HepG2 (cell line): ENCODE measurements at places on chromosomes 11 and 22. TPM values are rescaled to one million over a fixed set of nuclear protein-coding genes. Genes with fewer than 3 reads are reported as not detected.

GPR83 gene
- 0.11 and 0.26 TPM in 2 replicates for polyA plus RNA-seq

SLC25A45 gene
- 1.2 and 1.9 TPM in 2 replicates for polyA plus RNA-seq

PRAME gene
- 0.83 and 1.1 TPM in 2 replicates for polyA plus RNA-seq

OR2AG1 gene
- polyA plus RNA-seq = not detected in 2 replicates

RBM4 gene
- polyA plus RNA-seq = 123 and 126 TPM in 2 replicates

YPEL1 gene
- 1.9 and 2.5 TPM in 2 replicates for polyA plus RNA-seq

ROBO4 gene
- polyA plus RNA-seq = 0.47 and 1.1 TPM in 2 replicates

SAA2 gene
- 0.12 TPM in 1 of 2 replicates, not detected in the other for polyA plus RNA-seq

PNPLA5 gene
- not detected in 2 replicates for polyA plus RNA-seq

MYRF gene
- polyA plus RNA-seq = 25.9 and 33.2 TPM in 2 replicates

DNA sequence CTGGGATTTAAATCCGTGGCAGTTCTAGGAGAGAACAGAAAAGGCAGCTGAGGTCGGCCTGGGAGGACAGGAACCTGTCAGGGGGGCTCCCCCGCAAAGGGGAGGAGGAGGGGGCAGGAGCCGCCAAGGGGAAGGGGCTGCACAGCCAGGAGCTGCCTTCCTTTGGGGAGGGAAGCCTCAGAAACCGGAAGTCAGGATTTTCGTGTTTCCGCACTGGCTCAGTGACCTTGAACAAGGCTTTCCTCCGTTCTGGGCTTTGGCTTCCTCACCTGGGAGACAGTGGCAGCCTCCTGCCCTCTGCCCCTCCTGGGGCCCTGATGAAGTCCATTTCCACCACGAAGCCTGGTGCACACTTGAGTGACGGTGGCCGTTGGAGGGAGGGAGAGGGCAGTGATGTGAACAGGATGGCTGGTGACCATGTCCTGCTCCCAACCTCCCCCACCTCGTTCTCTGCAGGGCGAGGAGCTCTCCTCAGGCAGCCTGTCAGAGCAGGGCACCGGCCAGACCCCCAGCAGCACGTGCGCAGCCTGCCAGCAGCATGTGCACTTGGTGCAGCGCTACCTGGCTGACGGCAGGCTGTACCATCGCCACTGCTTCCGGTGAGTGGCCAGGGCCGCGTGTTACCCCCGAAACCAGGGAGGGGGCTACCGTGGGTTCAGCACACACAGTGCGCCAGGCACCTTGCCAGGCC, 12.6 kb downstream of the MICALL1 start:
- DNase-seq = no peak

DNA sequence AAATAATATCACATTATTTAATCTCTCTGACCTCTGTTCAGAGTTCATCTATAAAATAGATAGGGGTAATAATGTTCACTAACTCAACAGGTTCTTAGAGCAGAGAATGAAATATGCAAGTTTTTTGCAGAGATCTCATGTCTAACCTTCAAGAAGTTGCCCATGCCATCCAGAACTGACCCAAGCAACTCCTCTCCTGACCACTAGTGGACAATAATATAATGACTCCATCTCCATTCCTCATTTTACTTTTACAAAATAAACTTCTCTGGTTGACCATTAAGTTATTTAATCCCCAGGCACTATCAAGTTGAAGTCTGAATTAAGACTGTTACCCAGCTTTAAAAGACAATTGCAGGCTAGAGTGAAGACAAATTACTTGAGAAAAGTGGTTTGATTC, 382.6 kb downstream of the KCNA4 start:
- no peak for DNase-seq

DNA sequence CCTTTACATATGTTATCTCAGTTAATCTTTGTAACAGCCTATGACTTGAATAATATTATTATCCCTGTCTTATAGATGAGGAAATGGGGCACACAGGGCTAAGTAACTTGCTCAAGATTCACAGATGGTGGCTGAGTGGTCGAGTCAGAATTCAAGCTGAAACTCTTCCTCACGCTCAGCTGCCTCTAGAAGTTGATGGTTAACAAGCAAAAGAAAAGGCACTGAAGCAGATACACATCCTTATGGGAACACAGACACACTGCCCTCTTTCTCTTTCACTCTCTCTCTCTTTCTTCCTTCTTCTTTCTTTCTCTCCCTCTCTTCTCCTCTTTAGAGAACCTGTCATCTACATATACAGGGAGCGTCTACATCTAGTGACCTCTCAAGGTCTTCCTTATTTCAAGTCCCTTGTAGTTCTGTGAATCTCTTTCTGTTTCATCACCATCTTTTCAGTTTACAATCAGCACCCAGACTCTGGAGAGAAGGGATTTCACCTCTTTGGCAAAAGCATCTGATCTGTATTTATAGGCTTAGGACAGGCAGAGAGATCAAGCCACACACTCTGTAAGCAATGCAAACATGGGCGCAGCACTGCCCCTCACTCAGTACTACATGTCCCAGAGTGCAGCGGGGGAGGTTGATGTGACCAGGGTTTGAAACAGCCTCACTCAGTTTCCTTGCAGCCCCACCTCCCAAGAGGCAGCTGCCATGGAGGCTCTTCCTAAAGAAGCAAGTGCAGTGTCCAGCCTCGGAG, 75.7 kb downstream of the GRAMD1B start:
- DNase-seq = no peak

- no peak for DNase-seq
Measured at GRCh38 chr11:60396382-60396781, at the start of gene MS4A14. Gene MS4A14 (plus strand): TSS chr11:60396459. CDS start chr11:60396579, 120 bp downstream.

- no peak for DNase-seq
Measured at GRCh38 chr11:19766206-19766605, 53.6 kb downstream of the NAV2 start.

DNA sequence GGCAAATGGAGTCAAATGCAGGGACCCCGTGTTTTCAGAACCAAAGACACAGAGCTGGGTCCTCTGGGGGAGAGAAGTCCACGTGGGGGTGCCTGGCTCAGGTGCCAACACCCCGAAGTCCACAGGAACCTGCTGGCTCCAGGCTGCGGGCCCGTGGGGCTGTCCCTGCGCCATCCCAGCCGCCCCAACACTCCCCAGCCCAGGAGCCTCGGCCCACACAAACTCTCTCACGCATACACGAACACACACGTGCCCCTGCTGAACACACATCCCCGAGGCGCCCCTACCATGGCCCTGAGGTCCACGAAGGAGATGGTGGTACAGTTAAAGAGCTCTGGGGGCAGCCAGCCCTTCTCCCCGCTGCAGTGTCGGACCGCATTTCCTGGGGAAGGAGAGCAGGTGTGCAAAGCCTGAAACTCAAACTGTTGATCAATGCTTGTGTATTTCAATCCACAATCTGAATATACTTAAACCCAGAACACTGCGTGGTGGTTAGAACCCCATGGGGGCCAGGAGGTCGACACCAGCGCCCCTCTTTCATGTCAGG, 54.7 kb downstream of the TRMU start:
- no peak for DNase-seq

DNA sequence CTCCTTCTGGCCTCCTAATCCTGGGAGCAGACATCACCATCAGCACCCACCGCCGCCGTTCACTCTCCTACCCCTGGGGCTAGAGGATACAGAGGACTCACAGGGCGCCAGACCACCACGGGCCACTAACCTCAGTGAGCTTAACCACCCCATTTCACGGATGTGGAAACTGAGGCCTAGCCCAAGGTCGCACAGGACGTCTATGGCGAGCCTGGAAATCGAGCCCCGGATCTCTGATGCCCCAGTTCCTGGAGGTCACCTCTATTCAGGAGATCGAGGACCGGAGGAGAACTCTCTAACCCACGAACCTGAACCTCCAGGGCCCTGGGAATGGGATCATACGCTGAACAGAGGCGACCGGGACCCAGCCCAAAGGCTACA, 349 bp downstream of the TIMM10 start:
- DNase-seq = no peak

- DNase-seq = no peak
Measured at GRCh38 chr11:19432370-19433061, 191.8 kb upstream of the E2F8 start.

DNA sequence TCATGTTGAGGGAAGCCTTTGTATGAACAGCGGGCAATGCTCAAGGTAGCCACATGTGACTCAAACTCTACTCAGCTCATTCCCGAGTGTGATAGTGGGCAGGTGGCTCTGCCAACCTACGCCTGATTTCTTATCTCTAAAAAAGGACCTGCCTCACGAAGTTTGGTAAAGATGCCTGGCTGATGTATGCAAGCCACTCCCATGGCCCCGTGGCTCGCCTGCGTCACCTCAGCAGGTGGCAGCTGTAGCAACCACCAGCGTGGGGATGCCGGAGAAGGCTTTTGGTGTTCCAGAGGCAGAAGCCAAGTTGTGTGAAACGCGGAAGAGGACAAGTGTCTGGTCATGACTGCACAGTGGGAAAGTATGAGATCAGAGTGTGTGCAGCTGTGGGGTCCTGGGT, 5.4 kb downstream of the FADS2 start:
- no peak for DNase-seq

DNA sequence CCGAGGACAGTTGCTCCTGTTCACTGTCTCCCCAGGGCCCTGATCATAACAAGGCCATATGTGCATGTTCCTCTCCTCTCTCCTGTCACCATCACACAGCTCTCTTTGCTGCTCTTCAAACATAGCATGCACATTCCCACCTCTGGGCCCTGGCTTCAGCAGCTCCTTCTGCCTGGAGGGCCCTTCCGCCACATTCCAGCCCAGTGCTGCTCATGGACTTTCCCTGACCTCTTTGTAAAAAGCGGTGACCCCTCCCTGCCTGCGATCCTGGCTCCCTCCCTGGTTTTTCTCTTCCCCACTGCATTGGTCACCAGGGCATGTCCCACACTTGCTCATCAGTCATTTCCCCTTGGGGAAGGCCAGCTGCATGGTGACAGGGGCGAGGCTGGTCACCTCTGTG, 98.2 kb downstream of the MYO18B start:
- no peak for DNase-seq

GRCh38 chr22:20407829-20408228, 13.9 kb downstream of the ZNF74 start:
- DNase-seq = no peak

DNA sequence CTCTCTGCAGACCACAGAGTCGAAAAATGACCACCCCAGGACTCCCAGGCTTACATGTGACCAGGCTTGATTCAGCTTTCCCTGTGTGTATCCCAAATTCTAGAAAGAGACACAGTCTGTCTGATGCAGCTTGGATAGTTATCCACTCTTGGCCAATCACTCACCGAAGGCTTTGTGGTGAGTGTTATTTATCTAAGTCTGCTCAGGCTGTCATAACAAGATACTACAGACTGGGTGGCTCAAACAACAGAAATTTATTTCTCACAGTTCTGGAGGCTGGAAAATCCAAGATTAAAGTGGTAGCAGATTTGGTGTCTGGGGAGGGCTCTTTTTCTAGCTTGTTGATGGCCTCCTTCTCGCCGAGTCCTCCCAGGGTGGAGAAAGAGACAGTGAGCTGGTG, 63.2 kb downstream of the ZBTB16 start:
- no peak for DNase-seq

- no peak for DNase-seq
Measured at GRCh38 chr11:34055218-34056000, 3.9 kb downstream of the CAPRIN1 start.

DNA sequence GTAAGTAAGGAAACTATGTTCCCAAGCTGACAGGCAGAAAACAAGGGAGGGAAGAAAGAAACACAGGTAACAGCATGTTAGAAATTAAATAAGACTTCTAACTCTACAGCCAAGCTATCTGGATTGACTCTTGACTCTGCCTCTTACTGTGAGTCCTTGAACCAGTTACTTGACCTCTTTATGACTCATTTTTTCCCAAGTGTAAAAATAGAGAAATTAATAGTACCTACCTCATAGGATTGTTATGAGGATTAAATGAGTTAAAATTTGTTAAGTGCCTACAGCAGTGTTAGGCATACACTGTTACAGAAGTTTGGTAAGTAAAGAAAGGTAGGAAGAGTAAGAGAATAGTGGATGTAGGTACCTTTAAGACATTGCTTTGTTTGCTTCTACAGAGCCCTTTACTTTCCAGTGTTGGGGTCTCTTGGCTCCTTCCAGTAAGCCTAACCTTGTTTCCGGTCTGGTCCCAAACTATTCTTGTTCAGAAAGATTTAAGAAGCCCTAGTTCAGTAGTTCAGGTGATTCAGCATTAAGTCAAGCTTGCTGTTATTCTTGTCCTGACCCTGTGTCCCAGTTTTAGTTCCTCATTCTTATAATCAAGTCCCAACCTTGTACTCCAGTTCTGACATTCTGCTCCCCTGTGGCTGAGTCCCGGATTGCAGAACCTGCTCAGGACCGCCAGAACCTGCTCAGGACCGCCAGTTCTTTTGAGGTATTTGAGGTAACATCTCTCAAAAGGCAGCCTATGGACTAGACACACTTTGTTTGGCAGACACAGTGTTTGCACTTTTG, 963.4 kb upstream of the CCDC90B start:
- no peak for DNase-seq

DNA sequence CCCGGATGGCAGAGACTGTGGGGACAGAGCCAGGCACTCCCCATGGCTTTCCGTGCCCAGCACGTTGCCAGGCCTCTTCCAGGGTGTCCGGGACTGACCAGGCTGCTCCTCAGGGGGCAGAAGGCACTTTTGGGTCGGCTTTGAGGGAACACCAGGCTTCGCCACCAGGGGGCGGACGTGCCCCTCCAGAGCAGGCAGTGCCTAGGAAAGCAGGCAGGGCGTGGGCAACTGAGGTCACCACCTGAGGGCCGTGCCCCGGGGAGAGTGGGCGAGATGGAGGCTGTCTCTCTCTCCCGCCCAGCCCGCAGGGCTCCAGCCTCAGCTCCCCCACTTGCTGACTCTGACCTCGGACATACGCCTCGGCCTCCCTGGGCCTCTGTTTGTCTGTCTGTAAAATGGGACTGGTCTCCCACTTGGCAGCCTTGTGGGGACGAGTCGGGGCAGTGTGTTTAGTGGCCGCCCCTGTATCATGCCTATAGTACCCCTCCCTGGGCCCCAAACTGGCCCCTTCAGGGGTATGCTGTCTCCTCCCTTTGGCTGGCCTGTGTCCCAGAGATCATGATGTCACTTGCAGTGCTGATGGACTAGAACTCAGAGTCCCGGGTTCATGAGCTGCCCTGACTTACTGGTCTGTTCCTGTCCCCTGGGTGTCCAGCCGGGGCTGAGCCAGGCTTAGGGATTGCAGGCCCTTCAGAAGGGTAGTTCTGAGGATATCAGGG, 4.4 kb upstream of the PRR5 start:
- peak; percentile 45 for DNase-seq

DNA sequence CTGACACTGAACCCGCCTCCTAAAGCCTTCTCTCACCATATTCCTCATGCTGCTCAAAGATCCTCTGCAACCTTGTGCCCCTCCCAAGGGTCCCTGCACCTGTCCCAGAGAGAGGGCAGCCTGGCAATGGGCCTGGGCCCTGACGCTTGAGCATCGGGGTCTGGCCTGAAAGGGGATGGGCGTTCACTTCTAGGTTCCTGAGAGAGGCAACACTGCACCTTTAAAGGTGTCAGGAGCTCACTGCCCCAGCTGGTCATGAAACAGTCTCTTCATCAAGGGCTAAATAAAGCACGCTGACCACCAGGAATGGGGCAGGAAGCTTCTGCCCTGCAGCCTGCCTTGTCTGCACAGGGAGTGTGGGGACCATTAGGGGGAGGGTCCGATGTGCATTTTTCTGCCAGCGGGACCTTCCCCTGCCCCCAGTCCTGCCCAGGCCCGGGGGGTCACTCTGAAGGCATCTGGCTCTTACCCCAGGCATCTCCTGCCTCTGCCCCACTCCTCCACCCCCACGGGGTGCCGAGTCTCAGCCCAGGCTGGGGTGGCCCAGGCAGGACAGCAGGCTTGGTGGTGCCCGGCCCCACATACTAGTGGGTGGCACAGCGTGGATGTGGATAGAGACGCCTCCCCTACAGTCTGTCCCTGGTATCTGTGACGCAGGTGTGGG, 3.5 kb downstream of the C11orf21 start:
- DNase-seq = no peak

GRCh38 chr11:18493310-18493709, 33.4 kb downstream of the TSG101 start:
- DNase-seq = no peak
